ENCODE measurements at places on chromosomes 2 and 18.

GRCh38 chr2:132671151-132671835 is 1.3 kb upstream of the LYPD1 start:
- DNase-seq, result no peak

DNA sequence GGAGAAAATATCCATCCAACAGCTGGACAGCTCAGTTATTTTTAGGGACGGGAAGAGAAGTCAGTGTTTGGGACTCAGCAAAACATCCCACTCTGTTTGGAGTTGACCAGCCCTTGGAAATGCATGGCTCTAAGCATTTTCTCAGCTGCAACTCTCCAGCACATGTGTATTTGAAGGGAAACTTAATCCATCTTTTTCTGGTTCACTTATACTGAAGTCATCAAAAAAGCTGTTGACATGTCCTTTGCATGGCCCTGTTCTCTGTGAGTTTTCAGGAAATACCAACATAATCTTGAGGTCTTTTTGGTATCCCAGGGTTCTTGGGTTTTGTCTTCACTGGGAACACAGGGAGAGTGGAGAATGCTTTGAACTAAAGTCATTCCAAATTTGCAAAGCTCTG is 91.9 kb upstream of the CELF4 start:
- no peak for DNase-seq

- no peak for DNase-seq
Observed at GRCh38 chr2:102792568-102793208, 30.9 kb downstream of the TMEM182 start.

DNA sequence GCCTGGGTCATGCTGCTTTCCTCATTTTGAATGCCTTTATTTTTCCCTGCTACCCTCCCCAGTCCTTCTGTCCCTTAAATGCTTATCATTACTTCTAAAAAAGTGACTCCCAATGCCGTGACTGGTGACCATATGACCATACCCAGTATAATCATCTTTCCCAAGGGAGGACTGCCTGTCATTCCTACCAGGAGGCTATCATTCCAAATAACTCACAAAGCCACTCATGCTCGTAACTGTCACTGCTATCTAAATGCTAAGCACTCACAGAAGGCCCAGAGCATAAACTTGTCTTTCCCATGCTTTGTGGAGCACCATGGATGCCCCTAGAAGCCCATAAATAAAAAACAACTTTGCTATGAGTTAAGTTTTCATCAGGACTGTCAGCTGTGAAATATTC is 38.7 kb upstream of the CREB1 start:
- no peak for DNase-seq

GRCh38 chr2:138359532-138359931 is 142.0 kb upstream of the SPOPL start:
- no peak for DNase-seq

- no peak for DNase-seq
Observed at GRCh38 chr2:98310010-98310409, 36.2 kb upstream of the CNGA3 start.

GRCh38 chr2:121400201-121400600 is 115.2 kb upstream of the TFCP2L1 start:
- no peak for DNase-seq

DNA sequence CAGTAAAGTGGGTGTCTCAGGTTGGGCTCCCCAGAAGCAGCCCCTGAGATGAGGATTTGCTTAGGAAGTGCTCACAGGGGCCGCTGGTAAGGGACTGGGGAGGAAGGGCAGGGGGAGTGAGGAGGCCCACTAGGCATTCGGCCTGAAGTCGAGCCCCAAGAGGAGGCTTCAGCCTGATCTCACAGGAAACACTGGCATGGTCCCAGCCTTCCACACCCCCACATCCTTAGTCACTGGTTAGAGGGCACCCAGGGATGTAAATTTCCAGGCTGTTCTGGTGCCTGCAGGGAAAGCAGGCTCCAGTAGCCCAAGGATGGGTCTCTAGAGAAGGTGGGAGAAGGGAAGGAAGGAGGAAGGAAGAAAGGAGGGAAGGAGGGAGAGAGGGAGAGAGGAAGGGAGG is 22.4 kb upstream of the KCNK3 start:
- DNase-seq, result no peak

DNA sequence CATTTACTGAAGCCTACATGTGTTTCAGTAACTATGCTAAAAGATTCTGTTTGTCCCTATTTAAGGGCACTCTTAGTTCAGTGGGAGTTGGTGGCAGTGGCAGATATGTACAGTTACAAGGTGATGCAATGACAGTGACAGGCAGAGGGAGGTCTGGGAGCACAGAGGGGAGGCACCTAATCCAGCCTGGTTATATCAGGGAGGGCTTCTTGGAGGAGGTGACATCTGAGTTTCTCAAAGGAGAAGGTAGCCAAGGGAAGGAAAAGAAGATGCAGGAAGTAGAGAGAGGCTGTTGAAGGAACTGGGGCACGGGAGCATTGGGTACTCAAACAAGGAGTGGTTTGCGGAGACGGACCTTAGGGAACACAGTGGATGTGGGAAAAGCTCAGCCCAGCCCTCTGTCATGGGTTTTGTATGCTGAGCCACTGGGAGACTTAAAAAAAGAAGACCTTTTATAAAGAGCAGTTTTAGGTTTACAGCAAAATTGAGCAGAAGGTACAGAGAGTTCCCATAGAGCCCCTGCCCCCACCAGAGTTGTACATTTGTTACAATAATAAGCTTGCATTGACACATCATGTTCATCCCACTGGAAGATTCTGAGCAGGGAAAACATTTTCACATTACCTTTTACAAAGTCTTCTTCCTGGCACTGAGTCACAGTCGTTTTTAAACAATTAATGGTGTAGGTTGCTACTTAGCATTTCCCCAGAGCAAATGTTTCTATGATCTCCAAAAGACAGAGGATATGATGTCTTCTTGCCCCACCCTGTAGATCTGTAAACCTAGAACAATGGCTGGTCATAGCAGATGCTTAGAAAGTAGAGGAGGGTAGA is 83.0 kb upstream of the TAF1B start:
- no peak for DNase-seq

DNA sequence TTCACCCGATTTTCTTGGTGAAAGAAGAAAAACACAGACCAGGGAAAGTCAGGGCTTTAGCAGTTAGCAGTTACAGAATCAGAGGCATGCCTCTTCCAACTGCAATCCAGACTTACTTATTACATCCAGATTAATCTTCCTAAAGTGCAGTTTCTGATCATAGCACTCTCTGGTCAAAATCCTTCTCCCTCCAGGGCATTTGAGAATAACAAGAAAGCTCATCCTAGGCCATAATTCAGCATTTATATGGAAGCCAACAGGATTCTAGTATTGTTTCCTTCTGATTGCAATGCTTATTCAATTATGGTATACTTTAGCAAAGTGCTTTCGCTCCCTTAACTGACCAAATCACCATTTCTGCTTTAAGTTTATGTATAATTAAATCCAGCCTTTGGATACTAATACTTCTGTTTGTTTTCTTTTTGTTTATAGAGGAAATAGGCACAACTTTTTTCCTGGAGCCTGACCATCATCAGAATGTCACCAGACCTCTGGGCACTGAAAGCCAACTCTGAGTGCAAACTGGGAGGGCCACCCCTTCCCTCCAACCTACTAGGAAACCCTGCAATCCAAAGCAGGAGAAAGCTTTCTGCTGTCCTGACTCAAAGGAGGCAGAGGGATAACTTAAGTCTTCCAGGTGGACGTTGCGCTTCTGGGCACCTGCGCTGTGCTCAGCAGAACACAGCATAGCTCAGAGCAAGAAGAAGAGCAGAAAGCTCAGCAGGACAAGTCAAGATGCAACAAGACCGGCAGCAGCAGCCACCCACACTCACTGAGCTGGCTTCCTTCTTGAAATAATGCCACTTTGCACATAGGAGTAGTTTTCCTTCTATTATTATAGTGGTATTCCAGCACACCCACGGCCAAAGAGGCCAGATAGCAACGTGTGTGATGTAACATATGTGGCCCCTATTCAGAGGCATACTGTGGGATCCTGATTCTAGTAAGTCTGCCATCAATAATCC is 99.3 kb downstream of the STK39 start:
- no peak for DNase-seq

- DNase-seq, result no peak
Observed at GRCh38 chr2:30371028-30371689, 75.9 kb upstream of the LCLAT1 start.

- DNase-seq, result no peak
Observed at GRCh38 chr2:16588565-16588964, 77.1 kb downstream of the CYRIA start.

GRCh38 chr18:73535189-73535588 is 612.4 kb downstream of the FBXO15 start:
- DNase-seq, result no peak

DNA sequence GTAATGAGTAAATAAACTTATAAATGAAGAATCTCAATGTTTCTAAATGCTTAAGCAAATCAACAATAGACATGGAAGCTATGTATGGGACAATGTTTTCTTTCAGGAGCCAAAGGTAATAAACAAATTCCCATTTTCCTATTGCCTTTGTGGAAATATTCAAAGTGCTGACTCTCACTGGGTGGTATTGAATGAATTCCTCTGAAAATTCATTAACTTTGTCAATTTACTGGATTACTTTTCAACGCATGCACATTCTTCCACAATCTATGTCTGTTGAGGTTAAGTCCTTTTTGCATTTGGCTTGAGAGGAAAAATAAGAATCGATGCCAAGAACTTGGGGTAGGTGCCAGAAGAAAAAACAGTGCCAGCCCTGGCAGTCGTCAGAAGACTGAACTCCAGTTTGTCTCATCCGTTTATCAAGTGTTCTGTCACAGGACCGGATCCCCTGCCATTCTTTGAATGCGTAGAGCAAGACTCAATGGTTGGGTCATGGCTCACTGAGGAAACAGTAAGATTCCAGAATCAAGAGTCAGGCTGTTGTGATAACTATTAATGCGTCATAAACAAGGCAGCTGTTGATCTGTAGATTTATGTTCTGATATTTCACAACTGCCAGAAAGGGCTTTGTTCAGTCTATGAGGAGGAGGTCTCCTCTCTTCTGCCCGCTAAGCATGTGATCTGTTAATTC is 133.3 kb downstream of the GFPT1 start:
- DNase-seq, result no peak

DNA sequence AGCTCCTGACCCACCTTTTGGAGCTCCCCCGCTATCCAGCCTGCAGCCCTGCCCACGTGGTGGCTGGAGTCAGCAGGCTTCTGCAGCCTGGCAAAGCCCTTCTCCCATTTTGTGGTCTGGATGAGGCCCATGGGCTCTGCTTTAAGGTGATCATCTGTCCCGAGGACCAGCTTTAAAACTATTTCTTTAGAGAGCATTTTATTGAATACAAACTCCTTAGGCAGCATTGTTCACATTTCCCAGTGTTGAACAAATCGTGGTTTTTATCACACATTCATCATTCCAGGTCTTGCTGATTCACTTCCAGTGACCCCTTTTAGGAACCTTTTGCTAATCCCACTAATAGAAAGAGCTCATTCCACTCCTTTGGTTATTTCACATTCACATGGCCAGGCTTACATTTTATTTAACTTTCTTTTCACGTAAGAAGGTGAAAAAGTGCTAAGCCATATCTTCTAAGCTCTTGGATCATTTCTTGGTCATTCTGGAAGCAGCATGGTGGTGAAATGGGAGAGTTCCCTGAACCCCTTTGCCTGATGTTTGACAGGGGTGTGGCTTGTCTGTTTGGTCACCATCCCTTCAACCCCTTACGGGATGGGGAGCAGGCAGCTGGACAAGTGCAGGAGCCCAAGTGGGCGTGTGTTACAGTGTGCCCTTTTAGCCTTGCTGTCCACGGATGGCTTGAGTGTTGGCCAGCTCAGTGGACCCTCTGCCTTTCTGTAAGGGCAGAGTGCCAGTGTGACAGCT is 80.4 kb upstream of the RAPGEF4 start:
- no peak for DNase-seq

DNA sequence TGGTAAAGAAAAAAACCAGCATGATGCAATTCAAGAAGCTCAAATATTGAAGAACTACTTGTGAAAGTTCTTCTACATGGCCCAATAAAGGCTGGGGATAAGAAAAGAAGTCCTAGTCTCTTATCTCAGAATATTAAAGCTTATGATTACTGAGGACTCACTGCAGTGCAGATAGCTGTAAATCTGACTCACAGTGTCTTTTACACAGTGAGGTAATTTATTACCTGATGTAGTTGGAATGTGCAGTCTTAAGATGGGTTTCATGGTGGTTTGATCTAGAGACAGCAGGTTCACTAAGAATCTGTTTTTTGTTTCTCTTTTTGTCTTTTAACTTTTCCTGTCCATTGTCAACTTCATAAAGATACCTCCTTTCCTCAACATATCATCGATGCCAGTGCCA is 484.0 kb upstream of the MAP2 start:
- no peak for DNase-seq

GRCh38 chr2:72974436-72974754 is 57.1 kb downstream of the EMX1 start:
- DNase-seq, result no peak

- DNase-seq, result no peak
Observed at GRCh38 chr2:200321780-200322534, 15.5 kb downstream of the SPATS2L start.

DNA sequence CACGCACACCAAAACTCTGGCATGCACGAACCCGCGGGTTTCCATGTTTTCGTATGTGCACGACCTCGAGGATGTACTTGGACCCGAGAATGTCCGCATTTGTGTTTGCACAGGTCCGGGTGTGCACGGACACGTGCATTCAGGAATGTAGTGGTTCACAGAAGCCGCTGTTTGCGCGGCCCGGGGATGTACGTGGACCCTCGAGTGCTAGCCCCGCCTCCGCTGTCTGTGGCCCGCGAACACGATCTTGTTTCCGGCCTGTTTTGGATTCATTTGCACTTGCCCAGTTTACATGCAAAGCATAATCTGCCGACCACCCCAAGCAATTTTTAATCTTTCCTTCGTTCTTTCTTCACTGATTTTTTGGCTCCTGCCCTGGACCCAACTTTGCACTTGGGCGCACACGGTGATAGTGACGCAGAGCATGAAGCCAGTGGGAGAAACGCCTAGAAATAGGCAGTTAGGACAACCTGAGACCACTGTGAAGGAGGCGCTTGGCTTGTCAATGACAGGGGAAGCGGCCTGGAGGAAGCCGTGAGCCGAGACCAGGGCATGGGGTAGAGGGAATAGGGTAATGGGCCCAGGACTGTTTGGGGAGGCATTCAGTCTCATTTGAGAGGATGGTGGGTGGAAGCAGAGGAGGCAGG is 45.4 kb upstream of the PTMA start:
- DNase-seq, result no peak

DNA sequence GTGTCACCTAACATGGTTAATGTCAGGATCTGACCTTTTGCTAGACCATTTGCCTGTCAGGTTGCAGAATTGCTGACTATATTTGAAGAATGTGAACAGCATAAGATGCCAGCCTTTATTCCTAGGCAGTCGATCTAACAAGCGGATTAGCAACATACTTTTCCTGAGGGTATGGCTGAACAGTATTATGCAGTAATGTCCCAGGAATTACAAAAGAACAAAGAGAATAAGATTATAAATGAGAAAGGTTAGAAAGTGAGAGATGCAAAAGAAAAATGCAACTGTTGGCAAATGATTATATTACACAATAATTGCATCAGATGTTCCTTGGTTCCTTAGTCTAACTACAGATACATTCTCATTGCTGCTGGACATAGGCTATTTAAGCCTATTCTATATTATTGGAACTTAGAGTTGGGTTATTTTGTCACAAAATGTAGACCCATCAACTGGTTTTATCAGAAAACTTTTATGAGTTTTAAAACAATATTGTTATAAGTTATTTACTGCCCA is 647.1 kb upstream of the CRIM1 start:
- no peak for DNase-seq

- DNase-seq, result no peak
Observed at GRCh38 chr2:174328114-174328960, 6.4 kb upstream of the SP9 start.

All from stimulated activated CD4-positive, alpha-beta T cell treated with anti-CD3 and anti-CD28 coated beads, Interleukin-1b, Interleukin-23, amount 100 ng/mL, for 24 hours (primary cell).